Right renal pelvis (tissue), 4 donors: ENCODE measurements at places on chromosomes 5 and 9.

GRCh38 chr9:38244971-38245370 lies 147.5 kb upstream of the ALDH1B1 start:
- no peak for DNase-seq

GRCh38 chr9:8244505-8245092 lies 445.0 kb upstream of the DMAC1 start:
- no peak for DNase-seq

DNA sequence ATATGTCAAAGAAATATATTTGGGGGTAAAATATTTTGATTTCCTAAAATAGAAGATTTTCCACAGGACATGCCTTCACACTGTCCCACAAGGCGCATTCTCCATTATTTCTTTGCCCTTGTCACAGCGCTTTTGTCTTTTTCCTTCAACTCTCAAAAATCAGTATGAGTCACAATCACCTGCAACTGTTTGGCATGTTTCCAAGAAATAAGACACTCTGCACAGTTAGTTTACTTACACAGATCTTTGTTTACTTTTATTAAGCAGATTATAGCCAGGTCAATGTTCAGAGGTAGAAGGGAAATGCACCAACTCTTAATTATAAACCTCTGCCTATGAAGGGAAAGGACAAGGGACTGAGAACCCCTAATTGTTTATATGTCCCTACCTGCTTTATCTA lies 9.5 kb downstream of the CEMIP2 start:
- no peak for DNase-seq

- no peak for DNase-seq
Observed at GRCh38 chr5:85512896-85513295, 1104.8 kb upstream of the COX7C start.

GRCh38 chr5:145160679-145161078 lies 674.5 kb downstream of the PRELID2 start:
- DNase-seq, result no peak

GRCh38 chr5:31717561-31717960 lies 78.6 kb downstream of the PDZD2 start:
- DNase-seq, result no peak

- no peak for DNase-seq
Observed at GRCh38 chr5:2120361-2120760, 237.6 kb upstream of the IRX4 start.

DNA sequence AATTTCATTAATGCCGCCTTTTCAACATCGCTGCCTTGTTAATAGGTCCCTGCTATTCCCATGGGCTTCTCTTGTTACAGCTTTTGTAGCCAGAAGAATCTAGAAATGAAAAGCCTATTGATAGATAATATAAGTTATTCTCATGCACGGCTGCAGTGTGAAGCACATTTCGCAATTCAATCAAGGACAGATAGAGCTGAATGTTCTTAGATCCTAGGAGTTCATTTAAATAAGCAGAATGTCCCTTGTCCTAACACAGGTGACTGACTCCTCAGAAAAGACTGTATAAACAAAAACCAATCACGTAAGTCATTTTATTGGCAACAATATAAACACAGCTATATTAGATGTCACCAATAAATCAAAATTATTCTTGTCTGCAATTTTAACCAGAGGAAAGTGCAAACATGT lies 9.4 kb downstream of the GLIS3 start:
- no peak for DNase-seq

DNA sequence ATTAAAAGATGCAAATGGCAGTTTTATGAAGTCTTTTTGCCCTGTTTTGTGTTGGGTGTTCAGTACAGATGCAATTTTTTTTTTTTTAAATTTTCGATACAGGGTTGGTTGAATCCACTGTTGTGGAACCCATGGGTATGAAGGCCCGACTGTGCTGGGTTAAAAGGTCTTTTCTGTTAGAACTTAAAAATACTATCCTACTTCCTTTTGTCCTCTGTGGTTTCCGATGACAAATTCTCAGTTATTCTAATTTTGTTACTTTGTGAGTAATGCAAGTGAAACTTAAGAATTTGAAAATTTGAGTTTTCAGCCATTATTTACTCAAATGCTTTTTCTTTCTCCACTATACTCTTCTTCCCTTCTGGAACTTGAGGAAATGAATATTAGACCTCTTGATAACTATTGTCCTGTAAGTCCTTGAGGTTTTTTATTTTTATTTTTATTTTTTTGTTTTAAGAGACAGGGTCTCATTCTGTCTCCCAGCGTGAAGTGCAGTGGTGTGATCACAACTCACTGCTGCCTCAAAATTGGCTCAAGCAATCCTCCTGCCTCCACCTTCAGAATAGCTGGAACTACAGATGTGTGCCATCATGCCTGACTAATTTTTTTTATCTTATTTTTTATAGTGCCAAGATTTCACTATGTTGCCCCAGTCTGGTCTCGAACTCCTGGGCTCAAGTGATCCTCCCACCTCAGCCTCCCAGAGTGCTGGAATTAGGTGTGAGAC lies 67.5 kb downstream of the ZCCHC7 start:
- DNase-seq, result no peak

- no peak for DNase-seq
Observed at GRCh38 chr9:27280249-27280648, 16.7 kb downstream of the EQTN start.

DNA sequence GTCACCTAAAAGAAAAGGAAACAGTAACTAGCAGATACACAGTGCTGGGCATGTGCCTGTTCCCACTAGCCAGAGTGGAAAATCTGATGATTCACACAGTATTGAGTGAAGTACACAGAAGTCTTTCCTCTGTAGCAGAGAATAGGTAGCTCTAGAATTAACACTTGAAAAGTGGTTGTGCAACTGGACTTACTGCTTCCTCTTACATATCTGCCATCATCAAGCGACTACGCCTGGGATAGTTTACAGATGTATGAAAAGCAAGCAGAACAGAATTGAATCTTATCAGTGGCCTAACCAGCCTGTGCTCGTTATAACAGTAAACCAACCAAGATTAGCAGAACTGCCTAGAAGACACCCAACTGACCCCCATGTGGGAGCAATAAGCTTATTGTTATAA lies 130.6 kb downstream of the DTWD2 start:
- DNase-seq, result no peak

GRCh38 chr5:88694023-88694679 lies 188.8 kb downstream of the MEF2C start:
- DNase-seq, result no peak

GRCh38 chr5:115962565-115963402 lies 509 bp downstream of the LVRN start:
- DNase-seq, result no peak

DNA sequence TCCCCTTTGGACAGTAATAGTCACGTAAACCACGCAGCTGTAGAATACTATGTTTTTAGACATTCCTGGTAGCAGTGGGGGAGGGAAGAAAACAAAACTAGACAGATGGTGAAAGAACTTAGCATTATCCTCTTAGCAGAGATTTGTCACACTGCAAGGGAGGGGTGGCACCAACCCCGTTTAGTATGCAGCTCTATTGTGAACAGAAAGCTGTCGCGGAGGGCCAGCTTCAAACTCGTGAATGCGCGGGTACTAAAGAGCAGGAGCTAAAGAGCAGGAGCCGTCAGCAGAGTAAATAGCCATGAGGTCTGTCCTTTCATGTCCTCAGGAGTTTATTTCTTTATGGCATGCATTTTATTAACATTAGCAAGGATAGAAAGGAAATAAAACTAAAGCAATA lies 141.9 kb upstream of the SLC12A2 start:
- no peak for DNase-seq

DNA sequence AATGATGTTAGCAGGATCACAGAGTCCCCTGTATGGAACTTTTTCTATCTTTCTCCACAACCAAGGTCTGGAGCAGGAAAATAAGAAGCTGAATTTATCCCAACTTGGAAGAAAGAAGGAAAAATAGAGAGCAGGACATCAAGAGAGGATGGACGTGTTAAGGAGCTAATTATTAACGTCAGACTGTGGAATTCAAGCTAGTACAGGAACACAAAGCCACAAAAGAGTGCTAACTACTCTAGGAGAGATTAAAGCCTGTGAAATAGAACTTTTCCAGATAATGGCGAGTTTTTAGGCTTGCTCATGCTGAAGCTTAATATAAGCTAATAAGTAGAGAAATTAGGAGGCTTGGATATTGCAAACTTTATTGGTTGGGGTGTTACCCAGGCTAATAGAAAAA lies 632 bp upstream of the SPINK13 start:
- no peak for DNase-seq

DNA sequence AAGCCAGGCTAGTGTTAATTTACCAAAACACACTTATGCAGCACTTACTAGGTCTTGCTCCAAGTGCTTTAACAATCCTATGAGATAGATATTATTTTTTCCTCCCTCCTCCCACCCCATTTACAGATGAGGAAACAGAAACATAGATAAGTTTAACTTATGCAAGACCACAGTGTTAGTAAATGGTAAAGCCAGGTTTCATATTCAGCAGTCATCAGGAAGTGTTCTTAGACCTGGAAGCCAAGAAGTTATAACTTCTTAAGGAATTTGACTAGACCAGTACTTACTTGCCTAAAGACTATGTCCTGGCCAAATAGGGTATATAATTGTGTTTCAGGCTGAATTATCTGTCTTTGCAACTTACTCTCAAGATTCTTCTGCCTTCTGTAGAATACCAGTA lies 15.9 kb downstream of the ABHD17B start:
- no peak for DNase-seq

DNA sequence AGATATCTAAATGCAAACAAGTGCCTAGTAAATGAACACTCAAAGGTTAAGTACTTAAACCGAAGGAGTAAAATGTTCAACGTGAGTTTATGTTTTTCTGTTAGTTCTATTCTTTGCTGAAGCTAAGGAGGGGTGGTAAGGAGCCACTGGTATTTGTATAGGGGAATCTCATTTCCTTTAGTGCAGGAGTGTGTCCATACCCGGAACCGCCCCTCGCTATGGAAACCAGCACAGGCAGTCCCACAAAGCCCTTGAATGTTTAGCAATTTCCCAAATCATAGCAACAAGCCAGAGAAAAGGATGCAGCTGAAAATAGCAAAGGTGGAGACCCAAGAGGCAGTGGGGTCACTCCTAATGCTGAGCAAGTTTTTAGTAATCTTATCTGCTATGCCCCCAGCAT lies 78.8 kb upstream of the STK32A start:
- no peak for DNase-seq

DNA sequence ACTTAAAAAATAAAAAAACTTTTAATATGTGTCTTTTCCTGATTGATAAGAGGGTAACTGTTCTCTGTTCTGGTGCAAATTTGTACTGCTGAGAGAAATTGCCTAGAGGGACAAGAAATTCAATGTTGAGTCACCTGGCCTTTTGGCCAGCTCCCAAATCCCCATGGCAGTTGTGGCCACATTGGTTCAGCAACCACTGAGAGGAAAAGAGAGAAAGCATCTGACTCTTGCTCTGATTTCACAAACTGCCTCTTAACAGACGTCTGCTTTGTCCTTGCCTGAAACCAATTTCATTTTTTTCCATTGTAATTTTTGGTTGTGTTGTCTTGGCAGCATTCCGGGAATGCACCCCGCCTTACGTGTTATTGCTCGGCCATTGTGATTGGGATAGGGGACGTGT lies 42.4 kb downstream of the NTRK2 start:
- DNase-seq, result no peak

GRCh38 chr9:99180662-99181061 lies 41.1 kb downstream of the ALG2 start:
- no peak for DNase-seq

DNA sequence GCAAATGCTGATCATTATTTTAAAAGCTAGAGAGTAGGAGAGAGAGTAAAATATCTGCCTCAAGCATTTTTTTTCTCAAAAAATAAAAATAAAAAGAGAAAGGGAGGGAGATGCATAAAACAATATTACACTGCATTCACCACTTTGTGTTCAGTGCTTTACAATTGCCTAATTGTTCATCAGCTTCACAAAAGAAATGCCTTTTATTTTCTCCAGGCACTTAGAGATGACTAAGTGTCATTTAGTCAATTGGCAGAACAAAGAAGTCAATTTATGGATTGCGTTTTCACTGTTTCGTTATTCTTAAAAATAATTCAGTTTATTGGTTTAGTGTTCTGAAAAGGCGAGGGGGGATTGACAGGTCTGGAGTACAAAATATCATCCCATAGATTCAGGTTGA lies 232.5 kb upstream of the CCNH start:
- DNase-seq, result no peak

- no peak for DNase-seq
Observed at GRCh38 chr5:108660291-108660690, 87.4 kb upstream of the FER start.

DNA sequence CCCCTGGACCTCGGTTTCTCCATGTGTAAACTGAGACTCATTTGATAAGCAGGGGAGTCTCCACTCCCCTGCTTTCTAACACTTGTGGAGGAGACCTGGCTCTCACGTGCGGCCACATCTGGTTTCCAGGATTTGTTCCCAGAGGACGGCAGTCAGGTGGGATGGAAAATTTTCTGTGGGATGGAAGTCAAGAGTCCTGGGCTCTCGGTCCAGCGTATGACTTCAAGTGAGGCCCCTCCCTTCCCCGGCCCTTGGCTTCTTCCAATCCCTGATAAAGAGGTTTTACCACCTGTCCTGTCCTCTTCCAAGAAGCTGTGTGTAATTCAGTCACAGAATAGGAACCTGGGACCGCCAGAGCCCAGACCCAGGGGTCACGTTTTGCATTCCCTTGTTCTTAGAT lies 35.0 kb downstream of the TMOD1 start:
- DNase-seq, result no peak

DNA sequence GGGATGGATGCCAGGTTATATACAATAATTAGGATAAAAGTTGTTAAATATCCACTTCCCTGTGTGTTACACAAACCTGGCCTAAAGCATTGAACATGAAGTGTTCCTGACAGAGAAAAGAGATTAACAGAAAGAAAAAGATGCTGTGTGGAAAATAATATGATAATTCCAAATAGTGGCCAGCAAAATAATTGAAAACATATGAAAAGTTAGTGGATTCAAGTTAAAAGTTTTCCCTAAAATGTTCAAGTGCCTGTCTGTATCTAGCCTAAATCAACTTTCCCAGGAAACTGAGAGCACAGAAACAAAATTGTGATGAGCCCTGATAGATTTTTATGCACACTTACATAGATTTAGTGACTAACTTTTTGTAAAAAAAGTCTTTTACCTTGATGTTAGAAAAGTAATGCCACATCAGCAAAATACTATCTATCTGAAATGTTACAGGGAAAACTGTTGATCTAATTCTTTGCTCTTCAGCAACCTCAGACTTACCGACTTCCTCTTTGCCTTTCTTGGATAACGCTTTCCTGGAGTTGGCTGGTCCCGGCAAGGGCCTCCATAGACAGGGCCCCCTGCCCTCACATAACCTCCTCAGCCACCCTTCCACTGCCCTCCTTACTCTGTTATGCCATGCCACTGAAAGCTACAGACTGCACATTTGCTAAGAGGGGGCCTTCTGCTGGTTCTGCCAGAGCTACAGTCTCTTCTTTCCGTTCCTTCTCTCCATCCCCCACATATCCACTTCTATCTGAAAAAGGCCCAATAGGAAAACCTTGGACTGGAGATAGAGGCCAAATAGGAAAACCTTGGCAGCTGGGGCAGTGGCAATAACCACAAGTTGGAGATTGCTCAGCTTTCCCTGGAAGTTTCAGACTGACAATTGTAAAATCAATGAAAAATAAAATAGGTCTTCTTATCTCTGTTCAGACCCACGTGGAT lies 44.4 kb downstream of the ZNF474 start:
- DNase-seq, result no peak

GRCh38 chr5:81420039-81420667 lies 26.2 kb upstream of the ACOT12 start:
- no peak for DNase-seq

GRCh38 chr5:135625961-135626360 lies 47.2 kb upstream of the CXCL14 start:
- DNase-seq, result no peak

- DNase-seq, result no peak
Observed at GRCh38 chr9:124005029-124005771, 6.4 kb upstream of the LHX2 start.

- DNase-seq, result peak; percentile 8
Observed at GRCh38 chr9:120477534-120478001, 102.4 kb downstream of the CDK5RAP2 start.
